ENCODE measurements at places on chromosomes 4 and X. TPM values are rescaled to one million over a fixed set of nuclear protein-coding genes. Genes with fewer than 3 reads are reported as not detected.

The LIMCH1 gene
- total RNA-seq = 39.6 TPM

DNA sequence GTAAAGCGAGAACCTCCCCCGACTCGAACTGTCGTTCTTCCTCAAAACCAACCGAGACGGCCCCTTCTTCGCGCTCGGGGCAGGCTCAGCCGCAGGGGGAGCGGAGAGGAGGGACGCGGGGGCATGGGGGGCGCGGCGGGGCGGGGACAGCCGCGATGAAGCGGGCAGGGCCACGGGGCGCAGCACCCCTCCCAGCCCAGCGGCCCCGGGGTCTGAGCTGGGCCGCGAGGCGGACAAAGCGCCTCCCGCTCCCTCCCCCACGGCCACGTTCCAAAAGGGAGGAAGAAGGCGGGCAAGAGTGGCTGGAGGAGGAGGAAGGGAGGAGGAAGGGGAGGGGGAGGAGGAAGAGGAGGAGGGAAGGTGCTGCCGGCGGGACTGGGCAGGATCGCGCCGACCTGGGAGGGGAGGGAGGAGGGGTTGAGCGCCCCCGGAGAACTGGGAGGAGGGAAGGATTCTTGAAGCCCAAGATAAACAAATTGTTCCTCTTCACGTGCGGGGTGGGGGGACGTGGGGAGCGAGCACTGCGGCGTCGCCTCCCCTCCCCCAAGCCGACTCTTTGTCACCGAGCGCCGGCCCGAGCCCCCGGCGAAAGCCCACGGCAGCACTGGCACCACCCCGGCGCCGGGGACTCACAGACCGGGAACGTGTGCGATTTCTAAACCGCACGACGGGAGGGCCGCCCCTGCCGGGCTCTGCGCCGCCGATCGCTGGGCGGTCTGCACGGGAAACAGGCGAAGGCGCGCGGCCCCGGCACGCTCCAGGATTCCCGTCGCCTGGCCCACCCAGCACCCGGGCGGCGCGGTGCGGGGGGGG is 2.9 kb downstream of the MAML3 start:
- no peak for DNase-seq

The ANXA3 gene
- 116 TPM for total RNA-seq

The DCAF4L1 gene
- total RNA-seq = not detected

GRCh38 chrX:47143894-47144625 is 442 bp downstream of the NDUFB11 start:
- DNase-seq = no peak

The ALB gene
- total RNA-seq = not detected

DNA sequence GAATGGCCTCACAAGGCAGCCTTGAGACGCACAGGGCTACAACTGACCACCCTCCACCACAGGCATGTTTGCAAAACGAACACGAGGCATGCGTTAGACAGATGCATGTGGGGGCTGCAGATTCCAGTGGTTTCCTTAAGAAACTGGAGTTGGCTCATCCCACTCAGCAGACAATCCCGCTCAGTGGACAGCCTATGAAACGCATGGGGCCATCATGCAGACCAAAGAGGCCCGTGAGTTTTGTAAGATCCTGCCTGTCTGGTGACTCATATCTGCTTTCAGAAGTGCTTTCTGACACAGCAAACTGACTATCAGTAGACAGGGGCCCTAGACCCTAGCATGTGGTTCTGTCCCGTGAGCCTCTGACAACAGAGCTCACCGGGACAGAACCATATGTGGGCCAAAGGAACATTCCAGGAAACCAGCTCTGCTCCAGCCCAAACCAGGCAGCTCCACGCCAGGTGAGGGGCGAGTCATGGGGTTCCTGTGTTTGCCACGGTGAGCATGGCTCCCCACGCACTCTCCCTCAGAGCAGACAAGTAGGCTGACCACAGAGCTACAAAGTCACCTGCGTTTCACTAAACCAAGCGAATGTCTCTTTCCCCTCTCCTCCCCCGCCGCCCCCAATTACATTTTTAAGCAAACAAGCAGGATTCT is 74.4 kb downstream of the MTMR1 start:
- no peak for DNase-seq

GRCh38 chr4:89069481-89069880 is 12.5 kb upstream of the FAM13A start:
- no peak for DNase-seq

The RAB40AL gene
- total RNA-seq = 2.6 TPM

All from glomerular endothelial cell (primary cell).